Stimulated activated CD4-positive, alpha-beta T cell treated with anti-CD3 and anti-CD28 coated beads, Interleukin-2, amount 100 ng/mL, for 4 hours (primary cell): ENCODE measurements at places on chromosomes 1 and 21.
A peak's percentile ranks its signal among the peaks of the same experiment; 100 is the strongest.

DNA sequence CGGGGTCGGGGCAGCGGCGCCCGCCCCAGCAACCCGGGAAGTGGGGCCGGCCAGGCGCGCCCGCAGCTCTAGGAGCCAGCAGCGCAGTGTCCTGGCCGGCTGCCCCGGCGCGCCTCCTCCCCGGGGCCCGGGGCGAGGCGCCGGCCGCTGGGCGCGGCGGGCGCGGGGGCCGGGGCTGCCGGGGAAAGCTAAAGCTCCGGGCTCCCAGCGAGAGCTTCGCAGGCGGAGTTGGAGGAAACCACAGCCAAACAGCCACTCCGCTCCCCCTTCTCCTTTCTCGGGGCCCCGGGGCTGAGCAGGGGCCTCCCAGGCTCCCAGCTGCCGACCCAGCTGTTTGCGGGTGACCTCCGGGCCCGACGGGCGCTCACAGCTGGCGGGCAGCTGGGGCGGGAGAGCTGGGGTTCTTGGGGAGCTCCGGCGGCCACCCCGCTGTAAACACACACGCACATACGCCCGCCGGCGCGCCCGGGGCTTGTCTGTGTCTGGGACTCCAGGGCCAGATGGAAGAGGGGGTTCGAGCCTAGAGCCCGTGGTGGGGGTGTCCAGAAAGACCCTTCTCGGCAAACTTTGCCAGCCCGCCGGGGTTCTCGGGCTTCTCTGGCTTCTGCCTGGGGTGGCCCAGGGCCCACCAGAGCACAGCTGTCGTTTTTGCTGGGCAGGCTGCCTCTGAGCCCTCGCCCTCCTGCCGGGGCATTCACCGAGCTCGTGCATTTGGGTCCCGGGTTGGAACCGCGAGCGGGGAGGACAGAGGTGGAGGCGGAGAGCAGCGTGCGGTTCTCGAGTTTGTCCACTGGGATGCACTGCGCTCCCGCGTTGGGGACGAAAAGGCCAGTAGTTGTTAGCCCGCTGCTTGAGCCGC lies 1.5 kb downstream of the AJAP1 start:
- no peak for DNase-seq

DNA sequence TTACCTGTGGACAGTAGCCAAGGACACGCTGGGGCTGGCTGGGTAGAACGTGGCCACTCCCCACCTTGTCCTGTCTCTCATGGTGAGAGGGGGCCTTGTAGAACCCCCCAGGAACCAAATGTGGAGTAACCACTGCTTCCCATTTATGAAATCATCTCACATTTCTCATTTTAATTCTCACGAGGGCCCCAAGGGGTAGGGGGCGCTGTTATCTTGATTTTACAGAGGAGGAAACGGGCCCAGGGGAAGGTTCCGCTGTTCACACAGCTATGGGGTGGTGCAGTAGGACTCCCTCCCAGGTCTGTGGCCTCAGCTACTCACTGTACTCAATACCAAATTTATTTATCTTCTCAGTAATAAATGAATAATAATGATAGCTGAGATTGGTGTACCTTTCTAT lies 5.5 kb downstream of the SMPDL3B start:
- peak; percentile 70 for DNase-seq

- no peak for DNase-seq
Measured at GRCh38 chr1:171754353-171754705, 12.5 kb upstream of the VAMP4 start.

GRCh38 chr1:31198150-31198549 lies 41.5 kb downstream of the NKAIN1 start:
- DNase-seq = no peak

DNA sequence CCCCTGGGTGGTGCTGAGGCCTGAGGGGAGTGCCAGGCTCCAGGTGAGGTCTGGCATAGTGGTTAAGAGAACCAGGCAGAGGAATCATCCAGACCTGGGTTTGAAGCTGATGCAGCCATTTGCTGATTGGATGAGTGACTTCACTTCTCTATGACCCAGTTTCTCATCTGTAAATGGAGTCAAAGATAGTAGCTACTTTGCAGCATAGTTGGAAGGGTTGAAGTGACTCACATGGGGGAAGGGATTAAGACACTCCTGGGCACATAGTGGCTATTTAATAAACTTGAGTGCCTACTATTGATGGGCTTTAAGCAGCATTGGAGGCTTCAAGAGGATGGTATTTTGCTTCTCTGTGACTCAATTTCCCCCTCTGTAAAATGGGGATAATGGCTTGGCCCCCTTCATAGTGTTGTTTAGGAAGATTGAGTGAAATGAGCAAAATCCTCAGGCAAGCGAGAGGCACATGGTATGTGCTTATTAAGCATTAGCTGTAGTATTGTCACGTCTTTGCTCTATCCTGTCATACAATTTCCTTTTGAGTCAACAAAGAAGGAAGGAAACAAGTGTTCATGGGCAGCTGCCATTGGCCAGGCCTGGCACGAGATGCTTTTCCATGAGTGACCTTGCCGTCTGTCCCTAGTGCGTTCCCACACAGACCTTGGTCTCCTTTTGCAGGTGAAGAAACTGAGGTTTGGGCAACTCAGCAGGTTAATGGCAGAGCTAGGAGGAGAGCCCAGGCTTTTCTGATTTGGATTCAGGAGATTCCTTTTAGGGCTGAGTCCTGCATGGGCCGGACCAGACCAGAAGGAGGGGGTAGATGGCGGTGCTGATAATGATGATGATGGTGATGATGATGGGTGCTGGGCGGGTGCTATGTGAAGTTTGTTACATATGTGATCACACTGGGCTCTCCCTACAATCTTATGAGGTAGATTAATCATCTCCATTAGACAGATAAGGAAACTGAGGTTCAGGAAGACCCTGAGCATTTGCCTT lies 131.1 kb upstream of the WNT4 start:
- no peak for DNase-seq

DNA sequence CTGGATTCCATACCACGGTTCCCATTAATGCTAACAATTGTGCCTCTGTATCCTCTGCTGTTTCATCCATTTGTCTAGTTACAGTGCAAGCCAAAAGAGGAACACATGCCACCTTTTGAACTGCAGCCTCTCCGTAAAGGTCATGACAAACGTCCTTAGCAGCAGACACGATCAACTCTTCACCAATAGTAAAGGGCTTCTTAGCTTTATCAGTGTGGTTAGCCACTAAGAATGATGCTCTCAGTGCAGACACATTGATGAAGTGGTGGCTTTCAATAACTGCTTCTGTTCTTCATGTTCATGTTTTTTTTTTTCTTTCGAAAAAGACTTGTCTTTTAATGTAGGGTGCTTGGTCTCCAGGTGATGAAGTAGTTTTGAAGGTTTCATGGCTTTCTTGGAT lies 14.3 kb downstream of the XPR1 start:
- DNase-seq = no peak

DNA sequence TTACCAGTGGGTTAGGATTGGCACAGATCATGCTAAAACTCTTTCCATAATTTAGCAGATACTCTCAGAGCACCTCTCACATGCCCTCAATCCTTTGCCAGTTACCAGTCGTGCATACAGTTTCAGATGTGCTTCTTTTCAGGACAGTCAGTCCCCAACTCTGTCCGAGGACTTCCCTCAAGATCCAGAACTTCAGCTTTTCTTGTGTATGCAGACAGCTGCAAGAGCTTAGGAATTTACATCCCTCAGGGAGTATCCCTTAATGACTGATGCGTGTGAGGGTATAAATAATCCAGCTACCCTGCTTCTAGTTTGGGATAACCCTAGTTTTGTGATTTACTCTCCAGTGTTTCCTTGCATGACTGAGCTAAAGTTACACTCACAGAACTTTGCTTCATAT lies 393.0 kb upstream of the PLXNA2 start:
- DNase-seq = no peak

- DNase-seq = peak; percentile 75
Measured at GRCh38 chr1:109790735-109791494, 27.2 kb upstream of the EPS8L3 start.

GRCh38 chr1:181514298-181515290 lies 31.3 kb downstream of the CACNA1E start:
- no peak for DNase-seq

GRCh38 chr21:34889320-34889675 lies 159.8 kb downstream of the RUNX1 start:
- no peak for DNase-seq

GRCh38 chr1:81179242-81179641 lies 621.5 kb upstream of the ADGRL2 start:
- no peak for DNase-seq

GRCh38 chr1:54949053-54949452 lies 31.4 kb upstream of the TMEM61 start:
- DNase-seq = no peak

DNA sequence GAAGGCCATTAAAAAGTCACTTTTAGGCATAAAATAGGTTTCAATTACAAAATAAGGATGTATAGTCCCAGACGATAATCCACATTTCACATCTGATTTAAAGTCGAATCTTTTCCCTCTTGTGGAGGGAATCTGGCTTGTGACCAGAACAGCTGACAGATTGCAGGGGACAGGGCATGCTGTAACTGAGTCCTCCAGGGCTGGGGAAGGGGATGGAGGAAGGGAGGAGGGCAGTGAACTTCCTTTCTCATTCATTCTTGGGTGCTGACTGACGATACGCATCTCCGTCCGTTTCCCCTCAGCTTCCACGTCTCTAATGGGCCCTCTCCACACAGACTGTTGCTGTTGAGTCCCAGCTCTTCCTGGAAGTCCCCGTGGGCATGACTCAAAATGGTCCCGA lies 108.1 kb upstream of the CSF3R start:
- DNase-seq = no peak

- DNase-seq = no peak
Measured at GRCh38 chr21:28431022-28431421, 561.7 kb downstream of the LTN1 start.

GRCh38 chr1:98157524-98158313 lies 236.9 kb upstream of the DPYD start:
- DNase-seq = no peak

DNA sequence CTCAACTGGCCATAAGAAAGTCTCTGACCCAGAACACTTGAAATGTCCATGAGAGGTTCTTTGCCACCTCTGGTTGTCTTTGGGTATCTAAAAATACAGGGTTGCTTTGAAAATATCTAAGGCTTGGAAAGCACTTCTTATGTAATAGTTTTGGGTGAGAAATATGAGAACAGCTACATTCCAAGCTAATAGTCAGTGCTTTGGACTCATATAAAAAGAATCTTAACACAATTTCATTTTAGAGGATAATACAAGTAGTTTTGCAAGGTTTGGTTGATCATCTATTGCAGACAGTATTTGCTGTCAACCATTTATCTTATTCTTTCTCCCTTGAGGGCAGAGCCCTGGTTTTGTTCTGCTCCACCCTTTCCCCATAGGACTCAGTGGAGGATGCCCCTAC lies 207.5 kb downstream of the KCNK2 start:
- no peak for DNase-seq

DNA sequence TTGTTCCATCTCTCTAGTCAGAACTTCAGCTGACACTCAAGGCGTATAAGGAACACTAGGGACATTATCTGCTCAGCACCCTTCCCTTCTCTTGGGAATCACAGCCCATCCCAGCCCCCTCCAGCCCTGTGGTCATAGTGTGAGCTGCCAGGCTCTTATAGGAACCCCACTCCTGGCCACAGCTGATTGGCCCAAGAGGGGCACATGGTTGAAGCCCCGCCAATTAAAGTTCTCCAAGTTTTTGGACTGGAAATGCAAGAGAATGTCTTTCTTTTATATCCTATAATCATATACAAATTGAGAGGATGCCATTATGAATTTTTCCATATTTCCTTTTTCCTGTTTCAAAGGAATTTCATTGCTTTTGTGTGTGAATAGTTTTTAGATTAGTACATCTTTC lies 40.7 kb downstream of the FOXO6 start:
- DNase-seq = no peak

DNA sequence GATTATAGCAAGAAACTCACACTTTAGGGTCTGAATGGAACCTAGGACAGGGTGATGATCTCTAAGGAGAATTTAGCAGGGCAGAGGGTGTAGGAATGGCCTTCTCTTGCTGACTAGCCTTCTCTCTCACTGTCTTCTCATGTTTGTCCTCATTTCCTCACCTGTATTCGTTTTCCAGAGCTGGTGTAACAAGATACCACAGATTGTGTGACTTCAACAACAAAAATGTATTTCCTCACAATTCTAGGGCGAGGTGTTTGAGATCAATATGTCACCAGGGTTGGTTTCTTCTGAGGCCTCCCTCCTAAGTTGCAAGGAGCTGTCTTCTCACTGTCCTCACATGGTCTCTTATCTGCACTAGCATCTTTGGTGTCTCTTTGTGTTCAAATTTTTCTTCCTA lies 177.9 kb upstream of the C1orf87 start:
- no peak for DNase-seq

GRCh38 chr1:241513378-241513777 lies 6.2 kb downstream of the FH start:
- DNase-seq = no peak

DNA sequence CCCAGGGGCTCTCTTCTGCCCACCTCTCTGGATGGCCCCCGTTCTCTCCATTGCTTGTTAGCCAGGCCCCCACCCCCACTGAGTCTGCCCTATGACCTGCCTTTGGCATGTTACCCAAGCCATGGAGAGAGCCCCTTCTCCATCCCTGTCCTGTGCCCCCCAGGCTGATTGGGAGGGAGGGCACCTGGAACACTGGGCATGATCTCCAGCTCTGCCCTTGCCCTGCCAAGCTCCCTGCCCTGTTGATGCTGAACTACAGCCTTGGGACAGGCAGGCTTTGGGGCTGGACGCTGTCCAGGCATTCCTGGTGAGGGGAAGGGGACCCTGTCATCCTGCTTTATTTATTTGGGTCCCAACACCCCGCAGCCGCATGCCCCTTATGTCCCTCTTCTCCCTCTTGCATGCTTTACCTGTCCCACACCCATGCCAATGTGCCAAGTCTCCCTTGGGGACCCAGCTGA lies 10.7 kb downstream of the TRIM46 start:
- no peak for DNase-seq

- DNase-seq = no peak
Measured at GRCh38 chr1:233172201-233172600, 123.3 kb downstream of the PCNX2 start.

- DNase-seq = no peak
Measured at GRCh38 chr1:87242445-87243185, 86.1 kb upstream of the LMO4 start.

DNA sequence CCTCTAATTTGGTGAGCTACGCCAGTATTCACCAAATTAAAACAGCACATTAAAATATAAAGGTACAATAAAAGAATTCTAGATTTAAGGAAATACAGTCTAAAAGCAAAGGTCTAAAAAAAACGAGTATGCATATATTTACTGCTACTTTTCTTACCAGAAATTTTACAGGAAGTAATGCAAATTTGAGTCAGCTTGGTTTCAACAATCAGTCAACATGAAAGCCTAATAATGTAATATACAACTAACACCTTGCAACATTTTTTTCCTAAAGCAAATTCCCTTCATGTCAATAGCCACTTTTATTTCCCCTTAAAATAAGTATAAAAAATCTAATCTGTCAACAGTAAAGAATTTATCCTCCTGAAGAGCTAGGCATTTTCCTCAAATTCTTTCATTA lies 11.9 kb downstream of the PTP4A2 start:
- no peak for DNase-seq
